ENCODE measurements at places on chromosomes 3 and 15.
A peak's percentile ranks its signal among the peaks of the same experiment; 100 is the strongest.

GRCh38 chr3:163261618-163262017 lies 1765.0 kb downstream of the OTOL1 start:
- no peak for DNase-seq

- DNase-seq = no peak
These were observed 3.5 kb downstream of the ZNF710 start for GRCh38 chr15:90004671-90005070.

GRCh38 chr3:114896978-114897377 lies 250.1 kb downstream of the ZBTB20 start:
- no peak for DNase-seq

GRCh38 chr3:16898595-16899395 lies 14.0 kb downstream of the PLCL2 start:
- no peak for DNase-seq

DNA sequence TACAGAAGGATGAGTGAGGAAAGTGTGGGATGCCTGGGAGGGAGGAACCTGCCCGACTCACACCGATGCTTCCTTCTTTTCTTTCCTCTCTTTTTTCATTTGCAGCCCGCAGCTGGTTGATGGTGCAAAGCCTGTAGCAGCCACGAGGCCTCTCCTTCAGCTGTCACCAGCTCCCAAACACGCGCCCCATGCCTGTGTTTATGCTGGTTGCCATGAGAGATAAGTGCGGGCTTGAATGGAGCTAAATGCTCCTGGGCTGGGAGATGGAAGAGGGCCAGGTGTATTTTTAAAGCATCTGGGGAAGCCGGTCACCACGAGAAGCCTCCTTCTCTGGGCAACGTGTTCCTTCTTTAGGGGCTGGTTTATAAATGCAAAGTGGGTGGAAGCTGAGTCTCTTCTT lies 9.3 kb downstream of the COLQ start:
- DNase-seq = no peak

GRCh38 chr15:89096664-89097063 lies 8.4 kb downstream of the ABHD2 start:
- DNase-seq = no peak

- no peak for DNase-seq
These were observed 33.1 kb downstream of the ARIH2 start for GRCh38 chr3:48951764-48952163.

DNA sequence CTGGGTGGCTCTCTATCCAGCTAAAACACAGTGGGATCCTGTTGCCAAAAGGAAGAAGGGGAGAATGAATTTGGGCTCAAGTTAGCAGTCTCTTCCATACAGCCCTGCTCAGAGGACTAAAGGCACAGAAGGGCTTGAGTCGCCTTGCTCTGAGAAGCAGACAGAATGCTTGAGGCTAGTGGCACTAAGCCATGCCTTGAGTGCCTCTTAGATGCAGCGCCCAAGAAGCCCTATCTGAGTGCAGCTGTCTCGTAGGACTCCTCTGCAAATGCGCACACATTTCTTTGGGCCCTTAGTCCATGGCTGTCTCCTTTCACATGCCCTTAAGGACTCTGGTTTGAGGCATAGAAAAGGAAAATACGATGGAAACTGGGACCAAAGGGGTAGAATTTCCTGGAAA lies 211.3 kb upstream of the CHRM5 start:
- no peak for DNase-seq

DNA sequence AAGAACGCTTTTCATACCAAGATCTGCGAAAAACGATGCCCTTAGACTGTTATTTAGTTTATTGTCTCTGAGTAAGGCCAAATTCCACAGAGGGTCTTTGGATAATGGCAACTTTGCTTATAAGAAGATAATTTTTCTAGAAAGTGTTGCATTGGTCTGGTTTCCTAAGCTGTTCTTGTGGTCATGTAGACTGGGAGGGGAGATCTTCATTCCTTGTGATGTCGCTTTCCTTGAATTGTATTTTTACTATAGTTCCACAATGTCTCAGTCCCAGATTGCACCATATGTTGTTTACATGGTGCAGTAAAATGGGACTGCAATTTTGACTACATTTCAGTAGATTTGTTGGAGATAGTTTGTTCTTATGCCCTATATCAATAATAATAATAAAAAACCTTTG lies 28.8 kb upstream of the ST3GAL6 start:
- DNase-seq = no peak

DNA sequence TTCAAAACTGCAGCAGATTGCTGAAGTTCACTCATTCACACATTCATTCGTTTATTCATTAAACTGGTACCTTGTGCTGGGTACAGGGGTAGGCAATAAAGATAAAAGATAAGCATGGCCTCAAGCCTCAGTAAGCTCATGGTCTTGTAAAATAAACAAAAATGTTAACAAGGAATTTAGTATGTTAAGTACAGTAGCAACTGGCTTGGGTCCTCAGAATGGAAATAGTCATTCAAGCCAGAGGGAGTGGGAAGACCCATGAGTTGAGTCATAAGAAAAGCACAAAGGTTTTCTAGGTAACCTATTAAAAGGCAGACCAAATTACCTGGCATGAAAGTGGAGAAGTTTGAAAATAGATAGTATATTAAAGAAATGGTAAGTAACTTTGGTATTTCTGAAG lies 163.3 kb downstream of the CDIN1 start:
- no peak for DNase-seq

- DNase-seq = no peak
These were observed 728.2 kb upstream of the NECTIN3 start for GRCh38 chr3:110343376-110343775.

GRCh38 chr3:76021376-76021775 lies 236.0 kb upstream of the ZNF717 start:
- DNase-seq = no peak

- DNase-seq = no peak
These were observed 70.4 kb upstream of the GATA2 start for GRCh38 chr3:128563439-128563838.

GRCh38 chr15:74865316-74865715 lies 7.8 kb downstream of the SCAMP2 start:
- DNase-seq = no peak

DNA sequence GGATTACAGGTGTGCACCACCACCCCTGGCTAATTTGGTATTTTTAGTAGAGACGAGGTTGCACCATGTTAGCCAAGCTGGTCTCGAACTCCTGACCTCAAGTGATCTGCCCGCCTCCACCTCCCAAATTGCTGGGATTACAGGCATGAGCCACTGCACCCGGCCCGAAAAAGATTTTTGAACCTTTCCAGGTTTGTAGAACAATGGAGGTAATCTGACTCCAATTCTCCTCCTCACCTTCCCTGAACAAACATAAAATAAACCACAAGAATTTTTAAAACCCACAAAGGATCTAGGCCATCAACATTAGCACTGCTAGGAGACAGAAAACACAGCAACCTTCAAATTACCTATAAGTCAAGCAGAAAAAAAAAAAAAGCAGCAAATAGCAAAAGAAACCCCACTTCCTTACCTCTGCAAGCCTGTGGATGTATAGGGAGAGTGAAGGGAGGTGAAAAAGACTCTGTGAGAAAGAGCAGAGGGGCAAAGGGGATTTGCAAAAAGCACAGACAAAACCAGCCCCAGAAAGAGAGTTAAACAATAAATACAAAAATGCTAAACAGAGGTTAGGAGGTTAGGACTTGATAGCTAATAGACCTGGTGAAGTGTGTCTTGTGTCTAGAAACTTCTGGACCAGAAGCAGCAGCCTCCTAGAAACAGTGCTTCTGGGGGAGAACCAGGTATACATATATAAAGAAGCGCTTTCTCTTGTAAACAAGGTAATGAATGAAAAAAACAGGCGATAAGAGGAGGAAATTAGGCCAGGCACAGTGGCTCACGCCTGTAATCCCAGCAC lies 32.1 kb downstream of the TFDP2 start:
- DNase-seq = no peak

DNA sequence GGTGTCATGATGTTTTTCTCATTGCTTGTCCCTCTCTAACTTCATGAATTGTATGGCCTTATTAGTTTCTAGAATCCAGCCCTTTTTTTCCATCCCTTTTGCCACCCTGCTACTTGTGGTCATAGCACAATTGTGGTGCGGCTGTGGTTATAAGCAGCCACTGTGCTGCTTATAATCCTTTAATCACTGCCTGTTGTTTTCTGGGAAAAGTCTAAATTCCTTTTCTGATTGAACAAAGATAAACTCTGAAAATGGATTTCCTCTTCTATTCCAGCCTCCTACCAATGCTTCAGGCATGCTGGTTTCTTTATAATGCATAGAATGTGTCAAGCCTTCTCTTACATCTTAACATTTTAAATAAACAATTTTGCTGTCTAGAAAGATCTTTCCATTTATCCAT lies 319.5 kb downstream of the C3orf38 start:
- no peak for DNase-seq

- DNase-seq = no peak
These were observed 940 bp downstream of the BOC start for GRCh38 chr3:113212150-113212843.

- DNase-seq = peak; percentile 17
These were observed 56.5 kb downstream of the RAB7A start for GRCh38 chr3:128782282-128783146.

- DNase-seq = no peak
These were observed 1044.5 kb downstream of the TUSC7 start for GRCh38 chr3:117754058-117754457.

- DNase-seq = no peak
These were observed 305.4 kb downstream of the MEX3B start for GRCh38 chr15:81740416-81740815.

DNA sequence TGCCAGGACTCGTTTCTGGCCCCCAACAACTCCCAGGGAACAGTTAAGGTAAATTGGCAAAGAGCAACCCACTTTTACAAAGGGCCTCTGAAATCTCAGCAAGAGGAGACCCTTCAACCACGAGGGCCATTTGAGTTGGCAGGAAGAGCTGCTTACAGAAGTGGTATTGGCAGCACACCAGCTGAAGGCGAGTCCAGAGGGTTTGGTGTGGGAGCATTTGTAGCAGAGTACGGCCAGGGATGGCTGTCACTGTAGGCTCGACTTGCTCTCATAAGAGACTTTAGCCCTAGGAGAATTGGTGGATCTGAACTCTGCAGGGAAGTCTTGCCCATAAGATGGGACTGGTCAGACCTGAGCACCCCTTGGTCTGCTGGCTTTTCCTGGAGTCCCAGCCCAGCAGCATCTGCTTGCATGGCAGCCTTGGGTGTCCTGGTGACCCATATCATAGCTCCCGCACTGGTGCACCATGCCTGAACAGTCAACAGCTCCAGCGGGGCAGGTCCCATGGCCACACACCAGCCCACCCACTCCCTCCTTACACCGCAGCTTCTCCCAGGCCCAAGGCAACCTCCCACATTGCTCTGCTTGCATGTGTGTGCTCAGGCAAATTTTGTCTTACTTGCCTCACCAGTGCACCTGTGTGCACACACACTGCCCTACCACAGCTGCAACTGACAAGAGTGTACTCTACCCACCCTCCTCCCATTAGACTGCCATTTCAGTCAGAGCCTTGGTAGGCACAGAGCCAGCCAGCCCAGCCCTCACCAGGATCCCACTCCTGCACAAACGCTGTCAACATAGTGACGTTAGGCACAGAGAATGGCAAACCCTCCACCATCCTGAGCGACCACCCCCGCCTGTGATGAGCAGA lies 861.6 kb upstream of the DPPA4 start:
- DNase-seq = no peak

GRCh38 chr3:8607234-8608040 lies 37.2 kb downstream of the SSUH2 start:
- no peak for DNase-seq

- DNase-seq = no peak
These were observed 186.8 kb downstream of the SLCO3A1 start for GRCh38 chr15:92040350-92040749.

DNA sequence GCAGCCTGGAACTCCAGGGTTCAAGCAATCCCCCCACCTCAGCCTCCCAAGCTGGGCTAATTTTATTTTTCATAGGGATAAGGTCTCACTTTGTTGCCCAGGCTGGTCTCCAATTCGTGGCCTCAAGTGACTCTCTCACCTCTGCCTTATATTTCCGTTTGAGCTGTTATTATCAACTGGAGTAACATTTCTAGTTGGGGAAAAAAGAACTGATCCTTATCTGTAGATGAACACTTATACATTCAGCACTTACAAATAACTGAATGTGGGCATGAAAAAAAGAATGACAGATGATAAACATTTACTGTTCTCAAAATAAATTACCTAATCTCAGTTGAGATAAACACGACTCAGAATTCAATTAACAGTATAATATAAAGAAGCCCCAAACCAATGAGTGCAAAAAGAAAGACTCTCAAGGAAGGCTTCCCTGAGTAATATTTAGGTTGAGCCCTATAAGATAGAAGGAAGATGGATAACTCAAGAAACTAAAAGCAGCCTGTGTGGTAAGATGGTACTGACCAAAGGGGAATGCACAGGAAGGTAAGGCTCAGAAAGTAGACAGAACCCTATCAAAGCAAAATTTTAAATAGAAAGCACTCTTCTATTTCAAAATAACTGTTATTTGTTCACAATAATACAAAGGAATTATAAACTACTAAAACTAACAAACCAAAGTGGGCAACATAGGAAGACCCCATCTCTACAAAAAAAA lies 11.8 kb downstream of the UBE3A start:
- DNase-seq = no peak

DNA sequence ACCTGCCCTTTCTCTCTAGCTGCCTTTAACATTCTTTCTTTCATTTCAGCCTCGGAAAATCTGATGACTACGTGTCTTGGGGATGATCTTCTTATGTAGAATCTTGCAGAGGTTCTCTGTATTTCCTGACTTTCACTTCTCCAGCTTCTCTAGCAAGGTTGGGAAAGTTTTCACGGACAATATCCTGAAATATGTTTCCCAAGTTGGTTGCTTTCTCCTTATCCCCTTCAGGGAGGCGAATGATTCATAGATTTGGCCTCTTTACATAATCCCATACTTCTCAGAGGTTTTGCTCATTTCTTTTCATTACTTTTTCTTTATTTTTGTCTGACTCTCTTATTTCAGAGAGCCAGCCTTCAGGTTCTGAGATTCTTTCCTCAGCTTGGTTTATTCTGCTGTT lies 62.1 kb upstream of the CCDC54 start:
- no peak for DNase-seq

- peak; percentile 58 for DNase-seq
These were observed 25.7 kb downstream of the TMOD2 start for GRCh38 chr15:51776952-51777569.

DNA sequence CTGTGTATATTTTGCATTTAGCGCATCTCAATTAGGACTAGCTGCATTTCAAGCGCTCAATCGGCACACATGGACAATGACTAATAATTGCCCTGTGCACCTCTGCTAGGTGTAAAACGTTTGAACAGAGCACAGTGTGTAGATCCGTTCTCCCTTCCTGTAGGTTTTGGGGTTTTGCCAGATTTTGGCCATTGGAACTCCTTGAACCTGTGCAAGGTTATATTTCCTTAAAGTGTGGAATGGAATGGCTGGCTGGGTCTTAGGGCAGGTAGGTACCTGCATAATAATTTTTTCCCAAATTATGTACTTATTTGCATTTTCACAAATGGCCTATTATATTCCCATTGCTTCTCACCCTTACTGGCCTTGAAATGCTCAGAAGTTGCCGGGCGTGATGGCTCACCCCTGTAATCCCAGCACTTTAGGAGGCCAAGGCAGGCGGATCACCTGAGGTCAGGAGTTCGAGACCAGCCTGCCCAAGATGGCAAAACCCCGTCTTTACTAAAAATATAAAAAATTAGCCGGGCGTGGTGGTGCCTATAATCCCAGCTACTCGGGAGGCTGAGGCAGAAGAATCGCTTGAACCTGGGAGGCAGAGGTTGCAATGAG lies 777 bp downstream of the RNU5B-1 start:
- DNase-seq = no peak

- DNase-seq = peak; percentile 86
These were observed 6.4 kb downstream of the CELSR3 start for GRCh38 chr3:48656061-48656840.

- DNase-seq = no peak
These were observed 43.6 kb downstream of the MYO1E start for GRCh38 chr15:59329091-59329490.

All from CD4-positive, alpha-beta memory T cell (primary cell).